CD4-positive, alpha-beta T cell treated with Interleukin-17A for 1 hour (primary cell): ENCODE measurements at places on chromosomes 4 and X.

DNA sequence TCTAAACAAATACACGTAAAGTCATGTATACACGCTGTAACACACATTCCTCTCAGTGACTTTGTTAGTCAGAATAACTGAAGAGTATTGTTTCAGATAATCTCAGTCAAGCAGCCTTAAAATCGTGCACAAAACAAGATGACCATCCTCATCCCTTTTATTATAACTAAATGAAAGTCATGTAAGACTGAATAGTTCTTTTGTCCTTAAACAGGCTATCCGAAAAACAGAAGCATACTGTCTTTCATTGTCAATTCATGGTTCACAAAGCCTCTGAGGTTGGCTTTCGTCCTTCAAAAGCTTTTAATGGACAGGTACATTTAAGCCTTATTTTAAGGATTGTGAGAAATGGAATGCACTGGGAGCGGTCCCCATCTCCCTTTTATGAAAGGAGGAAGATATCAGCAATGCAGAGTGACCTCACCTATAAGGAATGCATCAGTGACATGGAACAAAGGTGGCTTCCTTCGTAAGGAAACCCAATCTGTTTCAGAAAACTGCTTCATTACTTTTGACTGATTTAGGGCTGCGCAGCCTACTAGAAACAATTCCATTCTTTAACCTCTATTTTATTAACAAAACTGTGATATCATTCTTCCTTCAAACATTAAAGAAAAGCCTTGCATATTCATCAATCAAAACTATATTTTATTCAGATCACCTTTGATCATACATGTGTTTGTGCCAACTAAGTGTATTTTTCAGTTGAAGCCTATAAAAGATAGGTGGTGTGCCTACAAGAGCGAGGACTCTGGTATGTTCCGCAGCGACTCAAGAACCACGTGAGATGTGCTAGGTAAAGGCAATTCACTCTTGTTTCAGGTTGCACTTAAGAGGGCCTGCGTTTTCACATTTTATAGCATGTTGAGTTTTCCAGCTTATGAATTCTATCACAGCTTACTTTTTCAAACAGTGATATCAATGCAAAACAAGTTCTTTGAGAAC, 19.2 kb downstream of the SH3RF1 start:
- no peak for DNase-seq

DNA sequence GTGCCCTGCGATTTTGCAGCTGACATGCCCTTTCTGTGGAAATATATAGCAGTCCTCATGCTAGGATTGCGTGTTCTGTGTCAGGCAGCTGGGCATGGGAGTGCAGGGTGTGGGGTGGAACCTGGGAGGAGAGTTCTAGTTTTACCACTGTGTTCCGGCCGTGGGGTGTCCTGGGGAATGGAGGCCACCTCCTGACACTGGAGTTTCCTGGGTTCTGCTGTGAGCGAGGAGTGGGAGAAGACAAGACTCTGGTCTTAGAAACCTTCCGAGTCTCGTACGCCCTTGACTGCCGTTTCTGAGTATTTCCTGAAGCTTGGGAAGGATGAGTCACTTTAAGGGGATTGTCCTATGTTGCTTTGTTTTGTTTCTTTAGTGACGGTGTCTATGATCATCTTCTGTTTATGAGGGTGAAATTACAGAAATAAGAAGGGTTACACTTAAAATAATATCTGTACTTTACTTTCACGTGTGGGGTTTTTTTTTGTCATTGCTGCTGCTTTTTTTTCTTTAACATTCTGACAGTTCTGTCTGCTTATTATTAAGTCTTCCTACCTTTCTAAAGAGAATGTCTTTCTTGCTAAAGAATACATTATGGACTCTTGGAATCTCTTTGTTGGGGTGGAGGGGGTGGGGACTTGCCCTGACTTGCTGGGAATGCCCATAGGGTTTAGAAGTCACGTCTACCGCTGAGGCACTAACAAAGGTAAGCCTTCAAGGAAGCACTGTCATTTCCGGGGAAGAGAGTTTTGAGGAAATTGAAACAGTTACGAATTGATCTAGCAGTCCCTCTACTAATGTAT, 19.1 kb downstream of the CD99 start:
- DNase-seq: peak; percentile 62

- DNase-seq: no peak
Measured at GRCh38 chr4:158067646-158068045, 105.2 kb downstream of the GASK1B start.

- DNase-seq: no peak
Measured at GRCh38 chr4:154942176-154942575, 161.1 kb downstream of the RBM46 start.

GRCh38 chr4:156968479-156968984, 3.1 kb downstream of the PDGFC start:
- DNase-seq: peak; percentile 20

DNA sequence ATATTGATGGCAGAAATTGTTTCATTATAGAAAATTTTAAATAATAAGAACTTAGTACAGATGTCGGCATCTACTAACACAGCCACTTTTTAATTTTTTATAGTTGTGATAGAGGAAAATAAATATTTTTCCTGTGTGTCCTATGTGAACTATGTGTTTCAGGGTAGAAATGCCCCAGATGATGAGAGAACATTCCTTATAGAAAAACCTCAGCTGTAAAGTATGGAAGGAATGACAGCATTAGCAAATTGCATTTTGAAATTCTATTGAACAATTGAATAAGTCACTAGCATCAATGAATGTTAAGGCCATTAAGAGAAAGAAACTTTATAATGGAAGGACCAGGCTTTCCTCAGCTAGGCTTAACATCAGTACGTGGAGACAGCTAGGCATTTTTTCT, 149.2 kb downstream of the CFAP299 start:
- DNase-seq: no peak

- DNase-seq: no peak
Measured at GRCh38 chr4:114927881-114928280, 185.5 kb downstream of the NDST4 start.

GRCh38 chrX:154056770-154057241, 37.1 kb upstream of the IRAK1 start:
- DNase-seq: peak; percentile 11

GRCh38 chrX:153190381-153190780, 11.3 kb downstream of the MAGEA1 start:
- no peak for DNase-seq

DNA sequence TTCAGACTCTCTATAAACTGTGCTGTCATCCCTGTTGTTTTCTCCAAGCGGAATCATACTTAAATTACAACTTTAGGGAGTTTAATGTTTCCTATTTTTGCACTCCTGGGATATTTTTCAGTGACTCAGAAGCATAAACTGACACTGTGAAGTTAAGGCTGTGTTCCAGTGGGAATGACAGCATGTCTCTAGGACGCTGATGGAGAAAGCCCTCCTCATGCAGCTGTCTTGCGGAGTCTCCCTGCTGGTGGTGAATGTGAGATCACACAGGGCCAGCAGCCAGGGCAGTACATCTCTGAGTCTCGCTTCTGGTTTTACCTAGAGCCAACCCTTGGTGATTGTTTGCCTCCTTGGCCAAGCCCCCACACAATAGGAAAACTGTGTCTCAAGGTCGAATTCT, 53.3 kb downstream of the NFKB1 start:
- no peak for DNase-seq

DNA sequence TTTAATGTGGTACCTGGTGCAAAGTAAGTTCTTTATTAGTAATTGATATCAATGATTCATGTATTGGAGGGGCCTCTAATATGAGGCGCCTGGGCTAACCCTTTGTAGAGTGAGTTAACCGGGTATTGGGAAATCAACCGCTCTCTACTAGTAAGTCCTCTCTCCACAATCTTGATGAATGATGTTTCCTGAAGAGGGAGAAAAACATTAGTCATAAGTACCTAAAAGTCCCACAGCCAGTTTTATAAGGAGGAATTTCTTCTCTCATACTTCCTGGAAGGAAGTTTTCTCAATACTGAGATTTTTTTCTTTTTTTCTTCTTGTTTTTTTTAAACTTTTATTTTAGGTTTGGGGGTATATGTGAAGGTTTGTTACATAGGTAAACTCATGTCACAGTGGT, 62.3 kb downstream of the AGTR2 start:
- no peak for DNase-seq
